Articular chondrocyte of knee joint (primary cell): ENCODE measurements at places on chromosomes 11 and 22. TPM values are rescaled to one million over a fixed set of nuclear protein-coding genes. Genes with fewer than 3 reads are reported as not detected.

Gene C22orf42
- total RNA-seq: not detected in 2 replicates

Gene ADM
- 447 and 882 TPM in 2 replicates for total RNA-seq

Gene FAM83F
- total RNA-seq: not detected in 2 replicates

Gene BIK
- not detected in 2 replicates for total RNA-seq

Gene CAVIN3
- total RNA-seq: 219 and 224 TPM in 2 replicates

Gene HTR3B
- total RNA-seq: not detected in 2 replicates

Gene NXPE1
- 0.11 TPM in 1 of 2 replicates, not detected in the other for total RNA-seq

Gene FGF19
- not detected in 2 replicates for total RNA-seq

Gene NPAS4
- total RNA-seq: under 0.01 TPM in 1 of 2 replicates, not detected in the other

Gene ARHGAP8
- total RNA-seq: 0.43 and 2.0 TPM in 2 replicates
